Posterior vena cava (tissue), 2 donors: ENCODE measurements at places on chromosomes 6 and 20. TPM values are rescaled to one million over a fixed set of nuclear protein-coding genes. Genes with fewer than 3 reads are reported as not detected.
A peak's percentile ranks its signal among the peaks of the same experiment; 100 is the strongest.

The HLA-DRA gene
- 225 TPM for total RNA-seq

The GPR63 gene
- total RNA-seq: 0.90 TPM

The SULF2 gene
- total RNA-seq: 89.4 TPM

- DNase-seq: no peak
Observed at GRCh38 chr20:37797669-37798175, 103.9 kb downstream of the CTNNBL1 start.

- no peak for DNase-seq
Observed at GRCh38 chr20:42097741-42098140, 479.6 kb upstream of the CHD6 start.

The MMP24 gene
- total RNA-seq: 0.52 TPM

DNA sequence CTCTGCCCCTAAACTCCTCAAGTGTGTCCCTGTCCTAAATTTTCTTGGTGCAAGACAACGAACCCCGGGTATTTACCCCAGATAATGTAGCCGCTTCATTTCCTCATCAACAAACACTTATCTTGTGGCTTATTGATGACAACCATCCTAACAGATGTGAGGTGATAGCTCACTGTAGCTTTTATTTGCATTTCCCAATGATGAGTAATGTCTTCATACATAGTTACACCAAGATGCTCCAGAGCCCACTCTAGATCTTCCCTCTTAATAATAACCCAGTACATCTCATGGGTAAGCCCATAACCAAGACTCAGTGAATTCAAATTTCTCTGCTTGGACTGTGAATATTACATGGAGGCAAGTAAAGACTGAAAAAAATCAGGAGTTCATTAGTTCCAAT lies 48.2 kb upstream of the BEND6 start:
- no peak for DNase-seq

GRCh38 chr6:5333658-5334057 lies 72.3 kb downstream of the FARS2 start:
- no peak for DNase-seq

DNA sequence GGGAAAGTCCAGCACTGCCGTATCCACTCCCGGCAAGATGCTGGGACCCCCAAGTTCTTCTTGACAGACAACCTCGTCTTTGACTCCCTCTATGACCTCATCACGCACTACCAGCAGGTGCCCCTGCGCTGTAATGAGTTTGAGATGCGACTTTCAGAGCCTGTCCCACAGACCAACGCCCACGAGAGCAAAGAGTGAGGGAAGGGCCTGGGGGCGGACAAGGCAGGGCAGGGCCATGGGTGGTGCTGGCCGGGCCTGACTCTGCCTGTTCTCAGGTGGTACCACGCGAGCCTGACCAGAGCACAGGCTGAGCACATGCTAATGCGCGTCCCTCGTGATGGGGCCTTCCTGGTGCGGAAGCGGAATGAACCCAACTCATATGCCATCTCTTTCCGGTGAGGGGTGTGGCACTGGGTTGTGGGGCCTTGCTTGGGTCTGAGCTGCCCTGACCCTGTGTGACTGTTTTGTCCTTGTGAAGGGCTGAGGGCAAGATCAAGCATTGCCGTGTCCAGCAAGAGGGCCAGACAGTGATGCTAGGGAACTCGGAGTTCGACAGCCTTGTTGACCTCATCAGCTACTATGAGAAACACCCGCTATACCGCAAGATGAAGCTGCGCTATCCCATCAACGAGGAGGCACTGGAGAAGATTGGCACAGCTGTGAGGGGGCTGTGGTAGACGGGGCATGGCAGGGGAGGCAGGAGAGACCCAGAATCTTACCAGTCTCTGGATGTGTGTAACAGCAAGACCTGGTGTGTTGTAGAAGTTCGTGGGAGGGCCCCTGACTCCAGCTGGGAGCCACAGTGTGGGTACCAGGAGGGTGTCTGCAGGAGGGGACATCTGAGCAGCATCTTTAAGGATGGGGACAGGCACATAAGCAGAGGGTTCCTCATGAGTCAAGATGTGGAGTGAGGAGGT lies 29.1 kb downstream of the PLCG1 start:
- peak; percentile 80 for DNase-seq

The MLIP gene
- total RNA-seq: 1.4 TPM

- no peak for DNase-seq
Observed at GRCh38 chr6:56744528-56744927, 101.8 kb upstream of the DST start.

The ZSCAN16 gene
- 5.3 TPM for total RNA-seq

GRCh38 chr6:11754625-11755271 lies 23.9 kb downstream of the ADTRP start:
- DNase-seq: no peak

GRCh38 chr6:34658605-34659265 lies 37.8 kb downstream of the ILRUN start:
- no peak for DNase-seq

DNA sequence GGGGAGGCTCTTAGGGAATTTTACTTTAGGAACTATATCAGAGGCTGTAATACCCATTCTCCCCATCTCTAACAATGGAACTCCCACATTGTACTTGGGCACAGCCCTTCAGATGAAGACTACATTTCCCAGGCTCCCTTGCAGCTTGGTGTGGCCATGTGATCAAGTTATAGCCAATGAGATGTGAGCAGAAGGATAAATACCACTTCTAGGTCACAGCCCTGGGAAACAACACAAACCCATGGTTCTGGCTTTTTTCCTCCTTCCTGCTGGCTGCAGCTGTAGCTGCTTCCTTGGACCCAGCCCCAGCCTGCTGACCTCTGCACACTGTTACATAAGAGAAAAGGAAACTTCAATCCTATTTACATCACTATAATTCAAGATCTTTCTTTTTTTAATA lies 445.9 kb upstream of the JARID2 start:
- no peak for DNase-seq

The PPP1R14C gene
- not detected for total RNA-seq

DNA sequence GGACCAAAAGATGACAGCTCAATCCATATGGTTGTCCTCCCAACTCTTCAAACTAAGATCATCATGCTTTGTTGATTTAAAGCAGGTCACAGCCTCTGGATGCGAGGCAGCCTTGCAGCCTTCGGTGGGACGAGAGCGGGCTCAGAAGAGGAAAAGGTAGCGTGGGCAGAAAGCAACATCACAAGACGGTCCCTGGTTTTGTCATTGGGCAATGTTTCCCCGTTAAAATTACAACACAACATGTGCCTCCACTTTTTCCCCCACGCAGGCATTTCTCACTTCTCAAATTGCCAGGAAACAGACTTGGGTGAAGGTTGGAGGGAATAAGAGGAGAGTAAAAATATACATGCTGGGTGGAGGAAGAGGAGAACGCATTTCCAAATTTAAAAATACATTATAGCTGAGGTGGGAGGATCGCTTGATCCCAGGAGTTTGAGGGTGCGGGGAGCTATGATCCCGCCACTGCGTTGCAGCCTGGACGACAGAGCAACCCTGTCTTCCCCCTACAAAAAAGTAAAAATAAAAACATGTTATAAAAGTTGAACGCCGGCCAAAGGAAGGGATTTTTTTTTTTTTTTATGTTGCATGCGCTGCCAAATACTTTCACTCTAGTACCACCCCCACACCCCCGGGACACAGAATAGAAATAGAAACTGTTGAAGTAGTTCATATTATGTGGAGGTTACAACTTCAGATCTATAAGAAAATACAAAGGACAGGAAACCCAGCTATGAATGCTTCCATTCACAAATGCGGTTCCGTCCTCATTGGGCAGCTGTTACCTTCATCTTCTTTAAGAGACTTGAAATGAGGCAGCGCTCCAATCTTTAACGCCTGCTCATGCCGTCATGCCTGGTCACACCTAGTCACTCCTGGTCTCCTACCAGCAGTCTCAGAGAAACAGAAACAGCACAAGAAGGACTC lies 13.9 kb upstream of the NAA20 start:
- DNase-seq: no peak

The OR2H1 gene
- total RNA-seq: not detected

- DNase-seq: no peak
Observed at GRCh38 chr6:82396964-82397751, 33.5 kb downstream of the TPBG start.

DNA sequence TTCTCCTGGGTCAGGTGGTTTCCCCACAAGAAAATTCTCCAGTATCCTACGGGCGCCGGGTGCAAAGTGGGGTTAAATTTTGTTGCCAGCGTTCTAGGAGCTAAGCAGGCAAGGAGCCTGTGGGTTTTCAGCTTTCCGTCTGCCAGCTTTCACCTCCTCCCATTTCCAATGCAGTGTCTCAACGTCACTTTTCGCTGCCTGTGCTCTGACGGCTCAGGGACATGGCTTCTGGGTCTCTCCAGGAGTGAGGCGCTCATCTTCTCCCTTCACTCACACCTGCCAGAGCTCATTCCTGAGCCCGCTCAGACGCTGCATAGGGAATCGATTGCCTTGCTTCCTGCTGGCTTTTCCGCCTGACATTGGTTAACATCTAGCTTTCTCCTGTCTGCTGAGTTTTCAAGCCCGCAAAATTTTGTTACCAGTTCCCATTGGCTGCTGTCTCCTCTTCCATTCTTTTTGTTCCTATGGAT lies 7.3 kb upstream of the NAA20 start:
- DNase-seq: no peak

DNA sequence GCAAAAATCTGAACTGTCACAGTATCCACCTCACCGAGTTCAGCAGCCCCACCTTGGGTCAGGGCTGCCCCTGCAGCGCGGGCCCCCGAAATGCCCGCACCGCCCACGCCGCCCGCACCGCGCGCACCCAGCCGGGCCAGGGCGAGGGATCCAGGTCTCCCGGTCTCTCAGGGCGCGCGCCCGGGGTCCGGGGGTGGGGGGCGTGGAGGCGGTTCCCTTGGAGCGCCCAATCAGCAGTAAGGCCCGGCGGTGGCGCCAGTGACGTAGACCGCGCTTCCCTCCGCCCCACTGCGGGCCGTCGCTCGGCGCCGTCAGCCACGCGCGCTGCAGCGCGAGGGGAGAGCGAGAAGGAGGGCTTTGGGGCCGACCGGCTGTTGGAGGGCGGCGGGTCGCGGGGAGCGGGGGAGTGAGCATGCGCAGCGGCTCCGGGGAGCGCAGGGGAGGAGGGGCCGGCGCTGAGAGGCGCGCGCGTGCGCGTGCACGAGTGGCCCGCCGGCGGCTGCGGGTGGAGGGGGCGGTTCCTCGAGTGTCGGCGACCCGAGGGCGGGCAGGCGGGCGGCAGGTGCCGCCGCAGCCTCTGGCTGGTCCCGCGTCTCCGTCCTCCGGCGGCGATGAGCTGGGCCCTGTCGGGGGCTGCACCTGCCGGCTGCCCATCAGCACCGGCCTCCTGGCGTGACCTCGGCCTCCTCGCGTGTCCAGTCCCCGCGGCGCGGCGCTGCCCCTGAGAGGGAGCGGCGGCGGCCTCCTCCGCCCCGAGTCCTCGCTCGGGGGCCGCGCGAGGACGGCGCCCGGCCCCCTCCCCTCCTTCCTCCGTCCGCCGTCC lies at the start of gene TMEM170B:
TSS of gene TMEM170B (plus strand) at position 521 of the 823 bp plus-strand sequence. CDS start 529 bp downstream, outside the sequence.
- peak; percentile 98 for DNase-seq

DNA sequence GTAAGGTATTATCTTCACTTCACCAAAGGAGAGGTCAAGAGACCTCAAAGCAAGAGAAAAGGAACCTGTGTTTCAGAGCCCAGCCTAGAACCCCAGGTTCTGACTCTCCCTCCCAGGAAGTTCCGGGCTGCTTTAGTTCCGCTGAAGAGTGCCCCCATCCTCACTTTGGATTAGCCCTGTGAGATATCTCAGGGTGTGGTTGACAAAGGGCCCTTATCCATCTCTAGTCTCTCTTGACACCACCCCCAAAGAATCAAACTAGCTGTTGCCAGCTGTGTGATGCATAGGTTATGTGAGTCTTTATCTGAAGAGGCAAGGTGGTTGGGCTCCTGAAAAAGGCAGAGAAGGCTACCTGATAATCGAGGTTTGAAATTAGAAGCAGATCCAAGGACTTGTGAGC lies 20.6 kb downstream of the BRPF3 start:
- no peak for DNase-seq

The RPL10A gene
- total RNA-seq: 1,010 TPM

- no peak for DNase-seq
Observed at GRCh38 chr20:32316667-32317066, 39.2 kb downstream of the KIF3B start.

DNA sequence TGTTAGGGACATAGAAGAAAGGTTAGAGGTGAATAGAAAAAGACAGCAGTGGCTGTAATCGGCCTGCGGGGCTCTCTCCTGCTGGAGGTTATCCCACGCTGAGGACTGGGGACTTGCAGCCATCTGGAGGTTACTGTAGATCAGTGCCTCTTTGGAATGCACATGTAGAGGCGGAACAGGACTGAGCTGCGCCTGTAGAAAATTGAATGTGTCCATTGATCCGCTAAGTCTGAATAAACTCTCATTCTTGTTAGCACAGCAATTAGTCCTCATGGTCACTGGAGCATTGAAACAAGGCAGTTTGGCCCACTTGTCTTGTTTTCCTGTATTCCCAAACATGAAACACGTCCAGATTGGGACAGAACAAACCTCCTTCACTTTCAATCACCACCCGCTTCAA lies 46.3 kb upstream of the F13A1 start:
- no peak for DNase-seq

- DNase-seq: no peak
Observed at GRCh38 chr20:62287759-62288534, 14.8 kb upstream of the ADRM1 start.

- DNase-seq: no peak
Observed at GRCh38 chr6:46996860-46997641, 45.1 kb downstream of the ADGRF1 start.

DNA sequence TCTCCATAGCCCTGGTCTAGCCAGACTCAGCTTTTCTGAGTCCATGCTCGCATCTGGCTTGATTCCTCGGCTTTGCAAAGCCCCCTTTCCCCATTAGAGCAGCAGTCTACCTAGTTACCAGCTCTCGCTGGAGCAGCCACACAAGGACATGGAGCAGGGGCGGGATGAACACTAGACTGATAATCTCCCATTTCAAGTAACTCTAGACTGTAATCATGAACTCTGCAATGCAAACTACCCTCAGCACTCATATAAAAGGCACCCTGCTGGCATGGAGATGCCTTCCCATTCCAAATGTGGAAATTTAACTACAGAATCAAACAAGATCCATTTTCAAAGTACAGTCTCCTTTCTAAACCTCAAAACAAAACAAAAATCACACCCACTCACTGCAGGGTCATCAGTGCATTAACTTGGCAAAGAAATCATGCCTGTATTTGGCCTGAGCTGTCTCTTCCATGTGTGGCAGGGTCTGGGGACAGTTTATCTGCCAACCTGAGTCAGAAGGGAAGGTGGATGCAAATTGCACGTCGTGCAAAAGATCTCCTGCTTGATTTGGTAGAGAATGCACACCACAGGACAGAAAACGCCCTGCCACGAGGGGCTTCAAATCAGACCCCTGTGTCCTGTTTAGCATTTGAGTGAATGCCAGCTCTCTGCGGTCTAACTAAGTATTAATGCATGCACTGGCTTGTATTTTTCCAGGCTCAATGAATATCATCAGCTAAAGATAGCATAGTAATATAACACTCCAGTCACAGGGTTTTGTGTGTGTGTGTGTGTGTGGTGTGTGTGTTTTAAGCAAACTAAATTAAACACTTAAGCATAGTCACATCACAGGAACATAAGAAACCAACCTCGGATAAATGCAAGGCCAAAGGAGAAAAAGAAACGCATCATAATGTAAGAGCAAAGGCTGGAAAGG lies 85.3 kb downstream of the MYLK4 start:
- no peak for DNase-seq
